ENCODE measurements at places on chromosomes 6 and 20. TPM values are rescaled to one million over a fixed set of nuclear protein-coding genes. Genes with fewer than 3 reads are reported as not detected.
A peak's percentile ranks its signal among the peaks of the same experiment; 100 is the strongest.

DNA sequence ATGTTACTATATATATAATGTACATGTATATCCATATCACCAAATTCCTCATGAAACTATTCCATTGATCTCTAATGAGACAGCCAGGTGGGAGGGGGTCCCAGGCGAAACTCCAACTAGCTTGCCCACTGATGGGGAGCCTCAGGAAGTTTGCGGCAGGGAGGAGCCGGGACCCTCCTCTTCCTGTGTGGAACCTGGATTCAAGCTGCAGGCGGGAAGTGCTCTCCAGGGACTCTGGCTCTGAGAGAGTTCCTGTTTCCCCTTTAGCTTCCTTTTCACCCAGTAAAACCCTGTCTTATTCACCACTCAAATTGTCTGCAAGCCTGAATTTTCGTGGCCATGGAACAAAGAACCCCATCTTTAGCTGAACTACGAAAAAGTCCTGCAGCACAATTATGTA lies 152.2 kb downstream of the OPN5 start:
- DNase-seq = no peak

Gene CDK5RAP1
- 20.5 TPM for total RNA-seq

DNA sequence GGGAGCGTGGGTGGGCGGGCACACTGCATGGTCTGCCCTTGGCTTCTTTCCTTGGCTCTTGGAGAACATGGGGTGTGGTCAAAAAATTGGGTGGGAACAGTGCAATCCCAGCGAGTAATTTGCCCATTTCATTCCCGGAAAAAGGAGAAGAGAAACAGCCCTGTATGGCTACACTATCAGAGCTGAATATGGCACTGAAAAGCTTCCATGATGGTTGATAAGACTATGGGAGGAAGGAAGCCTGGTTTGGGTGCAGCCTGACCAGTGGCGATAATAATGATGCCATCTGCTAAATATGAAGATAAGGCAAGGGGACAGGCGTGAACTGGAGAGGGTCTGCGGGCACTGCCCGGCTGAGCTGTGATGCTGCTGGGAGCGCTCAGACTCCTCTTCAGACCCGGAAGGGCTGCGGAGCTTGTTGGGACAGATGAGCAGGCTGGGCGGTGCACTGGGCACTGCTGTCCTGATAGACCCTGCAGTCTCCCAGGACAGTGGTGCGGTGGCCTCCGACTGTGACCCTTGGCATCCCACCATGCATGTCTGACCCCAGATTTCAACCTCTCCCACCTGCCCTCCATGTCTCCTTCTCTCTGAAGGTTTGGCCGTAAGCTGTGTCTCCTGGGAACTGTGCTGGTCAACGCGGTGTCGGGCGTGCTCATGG lies 10.2 kb downstream of the SLC22A1 start:
- DNase-seq = no peak

Gene ZNF391
- total RNA-seq = 0.38 TPM

Gene DEF6
- 0.51 TPM for total RNA-seq

DNA sequence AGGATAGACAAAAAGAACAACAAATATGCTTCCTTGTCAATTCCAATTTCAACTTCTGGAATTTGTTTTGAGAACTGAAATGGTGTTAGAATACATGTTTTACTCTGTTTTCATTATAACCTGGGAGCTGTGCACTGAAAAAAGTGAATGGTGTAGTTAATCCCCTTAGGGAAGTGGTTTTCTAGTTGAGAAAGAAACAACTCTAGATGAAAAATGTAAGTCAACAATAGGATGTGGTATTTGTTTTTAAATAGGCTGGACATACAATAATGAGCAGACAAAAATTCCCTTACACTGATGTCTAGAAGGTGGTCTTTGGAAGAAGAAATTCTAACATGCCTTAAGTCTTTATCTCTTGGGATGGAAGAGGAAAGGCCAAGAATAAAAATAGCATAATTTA lies 59.9 kb upstream of the TINAG start:
- DNase-seq = no peak

GRCh38 chr20:32488066-32488838 lies 96.9 kb downstream of the NOL4L start:
- no peak for DNase-seq

GRCh38 chr6:56297022-56297989 lies 49.9 kb upstream of the COL21A1 start:
- DNase-seq = no peak

Gene VNN1
- total RNA-seq = under 0.01 TPM

DNA sequence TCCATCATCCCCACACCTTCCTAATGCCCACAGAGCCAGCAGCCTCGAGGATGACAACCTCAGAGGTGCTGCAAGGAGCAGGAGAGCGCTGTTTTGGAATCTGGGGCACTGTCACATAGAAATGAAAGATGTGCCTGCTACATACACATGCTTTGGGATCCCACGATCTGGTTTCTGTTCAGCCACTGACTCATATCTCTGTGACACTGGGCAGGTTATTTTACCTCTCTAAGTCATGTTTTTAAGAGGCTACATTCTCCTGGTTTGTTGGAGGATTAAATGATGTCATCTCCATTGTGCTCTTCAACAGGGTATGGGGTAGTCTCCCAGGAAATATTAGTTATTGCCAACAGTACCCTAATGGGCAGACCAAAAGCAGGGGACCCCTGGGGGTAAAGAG lies 32.6 kb upstream of the TAB2 start:
- DNase-seq = no peak

DNA sequence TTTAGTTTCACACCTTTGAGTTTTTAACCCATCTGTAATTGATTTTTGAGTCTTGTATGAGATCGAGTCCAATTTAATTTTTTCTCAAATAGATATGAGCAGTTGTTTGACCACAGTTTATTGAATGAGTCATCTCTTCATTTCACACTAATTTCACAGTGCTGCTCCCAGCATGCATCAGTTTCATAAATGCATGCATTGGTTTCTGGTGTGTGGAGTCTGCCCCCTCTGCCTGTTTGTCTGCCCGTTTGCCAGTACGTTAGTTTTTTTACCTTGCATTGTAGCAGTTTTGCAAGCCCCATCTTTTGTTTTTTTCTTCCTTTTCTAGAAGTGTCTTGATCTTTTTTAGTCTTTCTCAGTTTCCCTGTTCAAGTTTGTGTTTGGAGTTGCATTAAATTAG lies 11.9 kb downstream of the SLX4IP start:
- DNase-seq = peak; percentile 70

Gene HSPA12B
- 10.2 TPM for total RNA-seq
